ENCODE measurements at places on chromosomes 1 and 21. TPM values are rescaled to one million over a fixed set of nuclear protein-coding genes. Genes with fewer than 3 reads are reported as not detected.
A peak's percentile ranks its signal among the peaks of the same experiment; 100 is the strongest.

MLLT11 gene
- total RNA-seq = 3.3 TPM

MAP1LC3C gene
- not detected for total RNA-seq

DNA sequence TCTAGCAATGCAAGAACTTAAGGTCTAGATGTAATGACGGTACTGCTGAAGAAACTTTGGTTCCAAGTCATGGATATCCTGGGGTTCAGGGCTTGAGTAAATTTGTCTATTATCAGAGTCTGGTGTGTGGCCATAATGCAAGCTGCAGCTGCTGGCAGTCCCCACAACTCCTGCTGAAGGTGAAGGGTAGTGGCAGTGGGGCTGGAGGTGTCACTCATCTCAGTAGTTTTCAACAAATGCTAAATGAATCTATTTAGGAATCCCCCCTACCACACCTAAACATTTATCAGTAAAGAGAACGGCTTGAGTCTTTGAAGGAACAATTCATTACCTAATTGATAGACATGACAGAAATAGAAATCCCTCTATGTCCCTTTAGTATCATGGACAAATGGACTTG is 99.2 kb upstream of the GNG4 start:
- H3K36me3 ChIP-seq = peaks cover 16% of the 10 kb centered on the region
- no peaks in the 10 kb centered on the region for H3K27me3 ChIP-seq
- H3K4me1 ChIP-seq = no peaks in the 10 kb centered on the region
- no peak overlapping the region for H3K4me3 ChIP-seq

- H3K36me3 ChIP-seq = no peaks in the 10 kb centered on the region
- DNase-seq = peak; percentile 69
- H3K4me3 ChIP-seq = no peak overlapping the region
- H3K4me1 ChIP-seq = peaks cover 14% of the 10 kb centered on the region
- no peak overlapping the region for H3K27ac ChIP-seq
Observed at GRCh38 chr1:185670187-185670627, 64.0 kb upstream of the HMCN1 start.

DNA sequence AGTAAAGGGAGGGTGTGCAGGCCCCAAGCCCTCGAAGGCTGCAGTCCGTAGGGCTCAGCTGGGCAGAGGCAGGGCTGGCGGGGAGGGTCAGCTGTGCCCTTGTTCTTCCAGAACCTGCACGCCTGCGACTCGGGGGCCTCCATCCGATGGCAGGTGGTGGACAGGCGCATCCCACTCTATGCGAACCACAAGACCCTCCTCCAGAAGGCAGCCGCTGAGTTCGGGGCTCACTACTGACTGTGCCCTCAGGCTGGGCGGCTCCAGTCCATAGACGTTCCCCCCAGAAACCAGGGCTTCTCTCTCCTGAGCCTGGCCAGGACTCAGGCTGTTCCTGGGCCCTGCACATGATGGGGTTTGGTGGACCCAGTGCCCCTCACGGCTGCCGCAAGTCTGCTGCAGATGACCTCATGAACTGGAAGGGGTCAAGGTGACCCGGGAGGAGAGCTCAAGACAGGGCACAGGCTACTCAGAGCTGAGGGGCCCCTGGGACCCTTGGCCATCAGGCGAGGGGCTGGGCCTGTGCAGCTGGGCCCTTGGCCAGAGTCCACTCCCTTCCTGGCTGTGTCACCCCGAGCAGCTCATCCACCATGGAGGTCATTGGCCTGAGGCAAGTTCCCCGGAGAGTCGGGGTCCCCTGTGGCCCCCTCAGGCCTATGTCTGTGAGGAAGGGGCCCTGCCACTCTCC is 13.6 kb upstream of the LRRC3 start:
- no peaks in the 10 kb centered on the region for H3K4me1 ChIP-seq
- H3K36me3 ChIP-seq = no peaks in the 10 kb centered on the region
- H3K27me3 ChIP-seq = no peaks in the 10 kb centered on the region
- DNase-seq = no peak

DNA sequence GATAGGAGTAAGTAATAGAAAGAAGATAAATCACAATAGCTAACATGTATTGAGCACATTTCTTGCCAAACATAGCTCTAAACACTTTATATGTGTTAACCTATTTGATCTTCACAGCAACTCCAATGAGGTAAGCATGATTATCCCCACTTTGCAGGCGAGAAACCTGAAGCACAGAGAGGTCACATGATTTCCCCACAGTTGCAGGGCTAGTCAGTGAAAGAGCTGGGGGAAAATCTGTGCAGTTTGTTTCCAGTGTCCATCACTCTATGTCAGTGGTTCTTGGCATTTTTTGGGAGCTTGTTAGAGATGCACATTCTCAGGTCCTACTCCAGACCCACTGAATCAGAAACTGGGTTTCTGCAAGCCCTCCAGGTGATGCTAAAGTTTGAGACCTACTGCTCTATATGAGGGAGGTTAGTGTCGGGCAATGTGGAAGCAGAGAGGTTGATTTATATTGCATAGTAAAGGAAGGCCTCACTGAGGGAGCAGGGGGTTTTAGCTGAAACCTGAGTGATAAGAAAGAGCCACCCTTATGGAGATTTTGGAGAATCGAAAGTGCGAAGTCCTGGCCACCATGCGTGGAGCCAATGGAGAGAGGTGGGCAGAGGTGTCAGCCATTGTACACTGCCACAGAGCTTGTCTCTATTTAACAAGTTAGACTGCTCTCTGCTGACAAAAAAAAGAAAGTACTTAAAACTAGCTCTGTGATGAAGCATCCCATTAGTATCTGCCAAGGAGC is 20.9 kb downstream of the MCOLN3 start:
- no peaks in the 10 kb centered on the region for H3K27me3 ChIP-seq
- H3K4me1 ChIP-seq = peaks cover 7% of the 10 kb centered on the region
- H3K27ac ChIP-seq = peak overlapping the region; percentile 34
- H3K4me3 ChIP-seq = no peak overlapping the region

DNA sequence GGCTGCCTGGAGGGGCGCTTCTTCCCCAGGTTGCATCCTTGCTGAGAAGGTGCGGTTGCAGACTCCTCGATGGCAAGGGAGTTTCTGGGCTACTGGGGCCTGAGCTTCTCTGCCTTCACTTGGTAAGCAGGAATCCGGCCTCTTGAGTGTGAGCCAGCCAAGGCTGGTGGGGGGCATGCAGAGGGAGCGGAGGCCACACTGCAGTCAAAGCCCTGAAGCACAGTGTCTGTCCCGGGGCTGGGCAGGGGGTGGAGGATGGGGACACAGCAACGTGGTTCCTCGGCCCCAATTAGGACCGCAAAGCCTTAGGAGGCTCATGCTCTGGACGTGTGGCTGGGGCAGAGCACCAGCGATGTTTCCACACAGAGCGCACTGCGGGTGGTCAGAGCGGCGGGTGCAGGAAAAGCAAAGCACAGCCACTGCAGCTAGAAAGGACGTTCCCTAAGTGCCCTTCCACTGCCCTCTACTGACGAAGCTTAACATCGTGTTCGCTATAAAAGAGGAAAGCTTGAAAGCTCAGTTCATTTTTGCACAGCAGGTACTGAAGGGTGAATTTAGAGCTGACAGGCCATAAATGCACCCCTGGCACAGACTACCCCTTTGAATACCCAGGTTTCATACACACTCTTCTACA is 60.7 kb upstream of the COG2 start:
- peaks cover 23% of the 10 kb centered on the region for H3K27me3 ChIP-seq
- DNase-seq = no peak
- H3K4me1 ChIP-seq = no peaks in the 10 kb centered on the region

DNA sequence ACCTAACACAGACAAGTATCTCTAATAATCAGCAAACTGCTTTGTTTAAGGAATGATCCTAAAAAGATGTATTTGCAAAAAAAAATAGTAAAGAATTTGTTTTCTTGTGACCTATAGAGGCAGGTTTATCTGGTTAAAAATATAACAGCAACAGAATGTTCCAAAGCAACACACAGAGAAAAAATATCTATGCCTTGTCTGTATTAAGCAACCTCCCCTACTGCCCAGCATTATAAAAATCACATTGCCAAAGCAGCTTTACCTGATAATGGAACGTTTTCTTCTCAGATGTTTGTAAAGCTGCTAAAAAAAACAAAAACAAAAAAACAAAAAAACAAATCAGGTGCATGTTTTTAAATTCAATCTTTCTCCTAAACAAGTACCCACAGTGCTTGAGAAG is 24.7 kb downstream of the PALMD start:
- H3K36me3 ChIP-seq = no peaks in the 10 kb centered on the region
- no peak overlapping the region for H3K4me3 ChIP-seq
- no peak for DNase-seq
